ENCODE measurements at places on chromosomes 4 and X. TPM values are rescaled to one million over a fixed set of nuclear protein-coding genes. Genes with fewer than 3 reads are reported as not detected.

DNA sequence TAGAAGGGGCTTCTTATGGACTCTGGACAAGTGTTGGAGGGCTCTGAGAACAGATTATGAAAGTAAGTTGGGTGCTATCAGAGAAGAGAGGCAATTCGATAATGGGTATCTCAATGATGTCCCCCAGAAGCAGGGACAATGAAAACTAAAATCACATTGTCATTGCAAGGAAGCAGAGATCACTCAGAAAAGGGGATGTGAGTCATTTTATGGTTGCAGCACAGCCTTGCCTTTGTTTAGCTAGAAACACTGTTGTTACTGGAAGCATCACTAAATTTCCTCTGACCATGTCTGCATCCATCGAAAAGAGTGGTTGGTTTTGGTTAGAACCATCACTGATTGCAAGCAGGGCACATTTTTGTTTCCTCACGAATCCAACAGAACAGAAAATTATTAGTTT, 246.8 kb upstream of the NWD2 start:
- DNase-seq, result no peak

DNA sequence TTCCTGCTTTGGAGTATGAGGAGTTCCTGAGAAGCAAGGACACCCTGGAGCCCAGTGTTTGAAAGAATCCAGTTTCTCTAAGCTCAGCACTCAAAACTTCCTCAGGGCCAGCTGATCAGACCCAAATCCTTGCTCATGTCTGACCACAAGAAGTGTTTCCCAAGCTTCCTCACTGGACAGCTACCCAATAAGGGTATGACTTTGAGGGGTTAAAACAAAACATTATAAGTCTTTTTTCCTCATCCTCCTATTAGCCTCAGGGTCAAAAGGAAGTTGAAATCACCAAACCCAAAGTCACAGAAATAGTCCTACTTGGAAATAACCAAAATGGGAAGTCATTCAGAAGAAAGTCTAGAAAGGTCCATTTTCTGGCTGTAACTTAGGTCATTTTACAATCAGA, 13.7 kb downstream of the ZBTB33 start:
- DNase-seq, result no peak

DNA sequence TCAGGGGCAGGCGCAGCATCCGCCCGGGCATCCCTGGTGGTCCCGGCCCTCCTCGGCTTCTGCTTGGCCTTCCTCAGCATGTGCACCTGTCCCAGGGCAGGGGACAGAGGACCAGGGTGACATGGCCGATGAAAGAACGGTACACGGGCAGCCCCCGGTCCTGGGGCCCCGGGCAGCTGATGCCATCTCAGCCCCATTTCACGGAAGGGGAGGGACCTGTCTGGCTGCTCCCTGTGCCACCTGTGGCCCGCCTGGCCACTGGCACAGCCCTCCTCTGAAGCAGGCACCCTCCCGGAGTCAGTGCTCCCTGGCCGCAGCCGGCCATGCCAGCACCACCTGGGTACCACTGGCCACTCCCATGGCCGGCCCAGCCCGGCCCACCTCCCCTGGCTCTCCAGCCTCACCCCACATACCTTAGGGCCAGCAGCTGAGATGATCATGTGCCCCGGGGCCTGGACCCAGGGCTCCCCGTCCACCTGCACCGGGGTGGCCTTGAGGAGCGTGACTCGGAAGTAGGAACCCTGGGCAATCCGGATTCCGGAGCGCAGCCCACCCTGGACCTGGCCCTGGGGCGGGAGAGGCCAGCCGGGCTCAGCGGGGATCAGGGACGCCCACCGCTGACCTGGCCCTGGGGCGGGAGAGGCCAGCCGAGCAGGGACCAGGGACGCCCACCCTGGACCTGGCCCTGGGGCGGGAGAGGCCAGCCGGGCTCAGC, 12.6 kb downstream of the DGKQ start:
- DNase-seq, result no peak

The CFI gene
- not detected for total RNA-seq

DNA sequence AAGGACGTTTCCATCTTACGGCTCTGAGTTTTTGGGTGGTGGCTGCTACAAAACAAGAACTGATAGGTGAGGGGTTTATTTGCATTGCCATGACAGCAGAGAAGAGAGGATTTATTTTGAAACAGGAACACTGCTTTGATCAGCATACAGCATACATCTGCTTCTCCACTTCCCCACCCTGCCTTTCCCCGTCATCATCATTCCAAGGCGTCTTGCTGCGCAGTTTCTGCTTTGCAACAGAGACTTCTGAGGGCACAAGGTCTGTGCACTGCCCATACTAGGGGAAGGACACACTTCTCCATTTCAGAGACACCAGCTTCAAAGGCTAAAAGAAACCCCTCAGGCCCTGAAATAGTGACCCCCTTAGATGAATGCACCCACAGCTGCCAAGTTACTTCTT, 19.1 kb downstream of the STARD8 start:
- no peak for DNase-seq

GRCh38 chr4:185700630-185701029, 111.4 kb downstream of the SORBS2 start:
- DNase-seq, result no peak

The MAGEA1 gene
- total RNA-seq, result not detected

The IRF2 gene
- total RNA-seq, result 48.7 TPM

DNA sequence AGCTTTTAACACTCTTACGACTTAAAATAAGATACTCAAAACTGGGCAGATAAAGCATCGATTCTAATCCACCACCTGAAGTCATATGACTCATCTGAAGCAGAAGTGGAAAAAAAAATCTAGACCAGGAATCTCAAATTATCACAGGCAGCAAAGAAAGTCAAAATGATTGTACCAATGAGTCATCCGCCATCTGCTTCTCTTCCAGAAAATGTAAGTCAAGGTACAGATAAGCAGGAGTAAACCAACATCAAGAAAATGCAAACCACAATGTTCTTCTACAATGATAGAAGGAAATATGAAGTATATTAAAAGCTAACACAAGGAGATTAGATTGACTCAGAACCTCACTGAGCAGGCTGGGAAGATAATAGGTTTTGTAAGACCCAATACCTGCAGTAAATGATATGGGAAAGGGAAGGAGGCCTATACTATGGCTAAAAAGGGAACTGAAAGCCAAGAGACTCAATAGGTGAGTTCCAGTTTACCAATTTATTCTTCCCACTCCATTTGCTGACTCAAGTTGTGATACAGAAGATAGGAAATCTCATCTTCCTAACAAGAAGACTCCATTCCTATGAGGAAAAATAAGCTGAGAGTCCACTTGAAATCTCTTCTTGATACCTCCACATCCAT, 88.4 kb upstream of the TET2 start:
- DNase-seq, result no peak

GRCh38 chr4:41178372-41179370, 35.7 kb downstream of the APBB2 start:
- no peak for DNase-seq

DNA sequence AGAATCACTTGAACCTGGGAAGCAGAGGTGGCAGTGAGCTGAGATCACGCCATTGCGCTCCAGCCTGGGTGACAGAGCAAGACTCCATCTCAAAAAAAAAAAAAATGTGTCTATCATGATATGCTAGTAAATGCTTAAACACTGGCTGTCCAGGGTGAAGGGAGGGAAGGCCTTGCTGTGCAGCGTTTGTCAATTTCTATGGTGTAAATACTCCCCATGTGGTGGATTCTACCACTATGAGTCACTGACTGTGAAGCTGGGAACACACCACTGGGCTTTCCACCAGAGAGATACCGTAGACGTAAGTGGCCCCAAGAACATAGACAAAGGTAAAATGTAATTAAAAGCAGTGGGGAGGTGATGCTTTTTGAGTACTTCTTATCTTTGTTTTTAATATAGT, 51.3 kb upstream of the LEF1 start:
- DNase-seq, result no peak

The ATP10D gene
- total RNA-seq, result 0.71 TPM

GRCh38 chrX:73478961-73479360, 32.1 kb downstream of the CDX4 start:
- no peak for DNase-seq

All from activated CD4-positive, alpha-beta T cell treated with anti-CD3 and anti-CD28 coated beads, Interleukin-2, amount 10 ng/mL, durations not matched to agents 24 days and 14 days (primary cell).